ENCODE measurements at places on chromosomes 11 and 22.

GRCh38 chr22:35903571-35904335 is 124.9 kb downstream of the RBFOX2 start:
- DNase-seq: no peak

GRCh38 chr22:19271856-19272535 is 19.5 kb downstream of the CLTCL1 start:
- no peak for DNase-seq

DNA sequence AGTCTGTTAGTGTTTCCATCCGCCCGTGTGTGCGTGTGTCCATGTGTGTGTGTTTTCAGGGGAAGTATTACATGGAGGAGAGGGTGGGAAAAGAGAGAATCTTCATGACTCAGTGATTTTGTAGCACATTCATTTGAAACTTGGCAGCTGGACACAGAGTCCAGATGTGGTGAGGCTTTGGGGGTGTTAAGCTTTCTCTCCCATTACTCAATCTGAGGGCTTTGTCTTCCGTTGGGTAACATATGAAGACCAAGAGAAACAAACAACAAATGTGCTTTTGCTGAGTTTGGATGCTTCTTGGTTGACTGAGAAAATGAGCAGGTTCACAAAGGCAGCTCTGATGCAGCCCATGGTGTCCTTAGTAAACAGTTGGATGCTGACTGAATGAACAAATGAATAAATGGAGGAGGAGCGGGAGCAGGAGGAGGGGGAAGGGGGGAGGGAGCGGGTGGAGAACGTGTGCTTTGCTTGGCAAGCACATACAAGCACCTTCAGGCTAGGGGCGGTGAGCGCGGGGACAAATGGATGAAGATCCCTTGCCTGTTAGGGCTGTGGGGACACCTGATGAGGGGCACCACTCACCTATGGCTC is 104.3 kb downstream of the ST3GAL4 start:
- DNase-seq: no peak

DNA sequence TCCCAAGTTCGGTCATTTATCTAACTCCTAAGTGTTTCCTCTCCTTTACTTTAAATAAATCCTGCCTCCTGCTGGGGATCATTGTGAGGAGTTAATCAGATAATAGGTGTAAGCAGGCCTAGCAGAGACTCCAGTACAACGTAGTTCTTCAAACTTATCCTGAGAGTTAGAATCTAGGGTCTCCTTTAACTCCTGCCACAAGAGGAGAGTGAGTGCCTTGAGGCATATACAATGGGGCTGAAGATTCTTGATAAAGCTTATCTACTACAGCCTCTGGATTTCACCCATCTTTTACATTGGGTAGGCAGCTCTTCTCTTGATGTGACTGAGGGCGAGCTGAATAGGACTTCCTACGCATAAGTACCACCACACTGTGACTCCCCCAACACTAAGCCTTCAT is 3.1 kb upstream of the GALNT18 start:
- DNase-seq: no peak

Measured in CD4-positive, alpha-beta T cell treated with Interleukin-2 at 100 ng/mL for 4 hours (primary cell).